ENCODE measurements at places on chromosomes 11 and 22.

DNA sequence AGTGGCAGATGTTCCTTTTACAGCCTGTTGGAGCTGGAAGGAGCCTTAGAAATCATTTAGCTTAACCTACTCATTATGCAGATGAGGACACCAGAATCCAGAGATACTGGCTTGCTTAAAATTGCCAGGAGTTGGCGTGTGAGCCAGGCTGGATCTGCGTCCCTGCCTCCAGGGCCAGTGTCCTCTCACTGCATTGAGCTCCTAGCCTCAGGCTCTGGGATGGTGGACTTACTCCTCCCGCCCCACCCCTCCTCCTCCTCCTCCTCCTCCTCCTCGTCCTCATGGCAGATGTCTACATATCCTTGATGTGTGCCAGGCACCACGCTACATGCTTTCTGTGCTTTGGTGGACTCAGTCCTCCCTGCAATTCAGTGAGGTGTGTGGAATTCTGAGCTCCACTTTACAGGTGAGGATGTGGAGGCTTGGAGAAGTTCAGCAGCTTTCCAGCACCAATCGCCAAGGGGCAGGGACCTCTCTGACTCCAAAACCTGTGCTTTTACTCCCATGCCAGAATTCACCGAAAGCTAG is 24.1 kb downstream of the ADAMTS15 start:
- no peak for DNase-seq

DNA sequence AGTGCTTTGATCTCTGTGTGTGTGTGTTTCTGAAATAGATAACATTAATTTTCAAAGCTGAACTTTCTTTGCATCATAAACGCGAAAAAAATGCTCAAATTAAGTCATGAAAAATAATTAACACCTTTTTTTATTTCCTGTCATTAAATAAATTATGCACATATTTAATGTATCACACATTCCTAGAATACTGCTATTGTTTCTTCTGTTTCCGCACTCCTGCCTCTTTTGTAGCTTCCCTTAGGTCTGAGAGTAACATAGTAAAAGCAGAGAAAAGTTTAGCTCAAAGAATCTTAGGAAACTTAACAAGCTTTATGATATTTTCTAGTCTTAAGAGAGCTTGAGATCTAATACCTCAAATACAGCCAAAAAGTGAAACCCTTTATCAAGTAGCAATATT is 504.2 kb downstream of the JRKL start:
- DNase-seq: no peak

- peak; percentile 24 for DNase-seq
Observed at GRCh38 chr22:25903294-25903693, 161.3 kb downstream of the MYO18B start.

DNA sequence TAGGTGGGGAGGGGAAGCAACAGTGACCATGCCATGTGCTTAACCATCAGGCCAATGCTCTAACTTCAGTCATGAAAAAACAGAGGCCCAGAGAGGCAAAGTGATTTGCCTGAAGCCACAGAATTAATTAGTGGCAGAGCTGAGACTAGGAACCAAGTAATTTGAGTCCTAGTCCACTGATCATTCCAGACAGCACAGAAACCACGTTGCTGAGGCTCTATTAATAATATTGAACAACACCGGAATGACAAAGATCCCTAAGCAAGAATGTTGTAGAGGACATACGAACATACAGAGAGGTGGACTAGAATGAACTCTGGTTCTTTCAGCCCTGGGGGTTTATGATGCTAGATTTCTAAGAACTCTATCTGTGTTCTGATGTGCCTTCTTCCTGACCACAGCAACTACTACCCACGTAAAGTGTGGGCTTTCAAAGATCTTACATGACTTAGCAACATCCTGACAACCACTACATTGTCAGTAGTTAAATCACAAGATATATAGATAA is 92.3 kb downstream of the GAB2 start:
- DNase-seq: no peak

- DNase-seq: no peak
Observed at GRCh38 chr22:43209523-43209890, 22.6 kb upstream of the TTLL12 start.

DNA sequence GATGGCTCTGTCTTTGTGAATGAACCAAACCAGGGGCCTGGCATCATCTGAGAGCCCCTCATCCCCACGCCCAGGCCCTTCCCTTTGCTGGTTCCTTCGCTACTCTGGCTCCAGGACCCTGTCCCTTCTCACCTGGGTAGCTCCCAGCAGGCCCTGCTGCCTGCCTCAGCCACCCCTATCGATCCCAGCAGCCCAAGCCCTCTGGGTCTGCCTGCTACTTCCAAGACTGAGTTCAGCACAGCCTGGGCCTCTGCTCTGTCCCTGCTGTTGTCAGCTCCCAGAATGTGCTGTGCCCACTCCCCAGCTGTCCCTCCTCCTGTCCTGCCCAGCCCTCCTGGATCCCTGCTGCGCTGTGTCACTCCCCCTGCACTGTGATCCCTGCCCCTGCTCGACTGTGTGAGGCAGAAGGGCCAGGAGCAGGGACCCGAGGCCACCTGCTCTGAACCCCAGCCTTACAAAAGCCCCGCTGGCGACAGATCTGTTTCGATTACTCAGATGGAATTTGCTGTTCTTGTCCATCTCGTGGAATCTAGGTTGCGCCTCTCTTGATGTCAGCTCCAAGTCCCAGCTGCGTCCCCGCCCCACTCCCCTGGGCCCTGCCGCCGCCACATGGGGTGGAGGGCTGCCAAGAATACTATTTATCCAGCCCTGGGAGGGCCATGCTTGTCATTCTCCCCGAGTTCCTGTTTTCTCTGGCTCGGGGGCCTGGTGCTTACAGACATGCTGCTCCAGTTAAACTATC is 13.0 kb downstream of the MRPL21 start:
- no peak for DNase-seq

DNA sequence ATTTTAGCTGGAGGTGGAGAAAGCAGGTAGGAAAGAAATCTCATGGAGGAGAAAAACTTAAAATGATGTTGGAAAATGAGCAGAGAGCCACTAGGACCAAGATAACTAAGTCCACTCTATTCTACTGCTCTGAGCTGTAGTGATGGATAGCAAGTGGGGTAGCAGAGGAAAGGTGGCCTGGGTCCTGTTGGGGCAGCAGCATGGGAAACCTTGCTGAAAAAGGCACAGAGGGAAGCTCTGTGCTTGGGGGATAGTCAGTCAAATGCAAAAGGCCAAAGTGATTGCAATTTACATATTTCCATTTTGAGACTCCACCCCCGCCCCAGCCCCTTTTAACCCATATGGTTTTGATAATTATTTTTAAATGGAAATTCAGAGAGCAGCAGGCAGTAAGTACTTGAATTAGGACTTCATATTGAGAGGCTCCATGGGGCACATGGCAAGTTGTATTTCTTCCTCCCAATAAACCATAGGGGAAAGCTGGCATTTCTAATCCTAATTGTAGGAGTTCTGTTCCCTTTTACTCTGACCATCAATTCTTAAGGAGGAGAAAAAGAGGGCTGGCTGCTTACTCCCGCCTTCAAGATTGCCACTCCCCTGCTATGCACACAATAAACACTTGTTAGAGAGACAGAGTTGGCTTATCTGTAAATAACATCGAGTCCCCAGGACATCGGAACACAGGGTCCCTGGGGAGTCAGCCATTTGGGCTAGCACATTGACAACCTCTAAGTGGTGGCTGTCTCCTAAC is 1341.5 kb upstream of the TENM4 start:
- no peak for DNase-seq

DNA sequence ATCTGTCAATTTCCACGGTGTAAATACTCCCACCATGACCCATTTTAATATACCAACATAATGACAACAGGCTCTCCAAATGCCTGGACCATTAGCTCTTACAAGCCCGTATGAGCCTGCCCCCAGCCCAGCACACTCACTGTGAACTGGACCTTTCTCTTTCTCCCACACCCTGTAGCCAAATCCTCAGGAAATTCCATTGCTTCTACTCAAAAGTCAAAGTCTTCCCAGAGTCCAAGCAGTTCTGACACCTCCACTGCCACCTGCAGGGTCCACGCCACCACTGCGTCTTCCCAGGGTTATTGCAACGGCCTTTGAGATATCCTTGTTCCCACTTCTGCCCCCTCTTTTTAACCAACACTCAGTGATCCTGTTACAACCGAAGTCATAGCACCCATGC is 110.1 kb upstream of the ASPHD2 start:
- no peak for DNase-seq

DNA sequence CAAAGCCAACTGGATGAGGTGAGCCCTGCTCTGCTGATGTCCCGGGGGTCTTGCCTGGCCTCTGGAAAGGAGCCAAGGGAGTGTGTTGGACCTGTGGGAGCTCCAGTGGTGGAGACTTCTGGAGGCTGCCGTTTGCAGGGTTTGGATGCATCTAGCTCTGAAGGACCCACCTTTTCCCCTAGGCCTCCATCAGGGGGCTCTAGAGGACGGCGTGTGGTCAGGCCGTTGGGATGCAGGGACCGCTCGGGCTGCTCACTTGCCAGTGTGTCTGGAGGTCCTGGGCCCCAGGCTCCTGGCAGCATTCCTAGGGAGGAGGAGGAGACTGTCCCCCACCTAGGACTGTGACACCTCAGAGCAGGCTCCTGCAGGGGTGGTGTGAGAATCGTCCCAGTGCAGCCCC is 58.3 kb downstream of the PRDM11 start:
- no peak for DNase-seq

Measured in stimulated activated CD4-positive, alpha-beta T cell treated with anti-CD3 and anti-CD28 coated beads, Interleukin-2, amount 100 ng/mL, for 24 hours (primary cell).